ENCODE measurements at places on chromosomes 2 and 18. TPM values are rescaled to one million over a fixed set of nuclear protein-coding genes. Genes with fewer than 3 reads are reported as not detected.

Gene GALNT13
- polyA plus RNA-seq: 10.9 TPM

Gene ABCB6
- polyA plus RNA-seq: 37.0 TPM

Gene TEX51
- not detected for polyA plus RNA-seq

Gene SERPINB13
- polyA plus RNA-seq: not detected

Gene PRKAG3
- not detected for polyA plus RNA-seq

Gene CMPK2
- polyA plus RNA-seq: 6.5 TPM
